ENCODE measurements at places on chromosomes 7 and 10. TPM values are rescaled to one million over a fixed set of nuclear protein-coding genes. Genes with fewer than 3 reads are reported as not detected.

DNA sequence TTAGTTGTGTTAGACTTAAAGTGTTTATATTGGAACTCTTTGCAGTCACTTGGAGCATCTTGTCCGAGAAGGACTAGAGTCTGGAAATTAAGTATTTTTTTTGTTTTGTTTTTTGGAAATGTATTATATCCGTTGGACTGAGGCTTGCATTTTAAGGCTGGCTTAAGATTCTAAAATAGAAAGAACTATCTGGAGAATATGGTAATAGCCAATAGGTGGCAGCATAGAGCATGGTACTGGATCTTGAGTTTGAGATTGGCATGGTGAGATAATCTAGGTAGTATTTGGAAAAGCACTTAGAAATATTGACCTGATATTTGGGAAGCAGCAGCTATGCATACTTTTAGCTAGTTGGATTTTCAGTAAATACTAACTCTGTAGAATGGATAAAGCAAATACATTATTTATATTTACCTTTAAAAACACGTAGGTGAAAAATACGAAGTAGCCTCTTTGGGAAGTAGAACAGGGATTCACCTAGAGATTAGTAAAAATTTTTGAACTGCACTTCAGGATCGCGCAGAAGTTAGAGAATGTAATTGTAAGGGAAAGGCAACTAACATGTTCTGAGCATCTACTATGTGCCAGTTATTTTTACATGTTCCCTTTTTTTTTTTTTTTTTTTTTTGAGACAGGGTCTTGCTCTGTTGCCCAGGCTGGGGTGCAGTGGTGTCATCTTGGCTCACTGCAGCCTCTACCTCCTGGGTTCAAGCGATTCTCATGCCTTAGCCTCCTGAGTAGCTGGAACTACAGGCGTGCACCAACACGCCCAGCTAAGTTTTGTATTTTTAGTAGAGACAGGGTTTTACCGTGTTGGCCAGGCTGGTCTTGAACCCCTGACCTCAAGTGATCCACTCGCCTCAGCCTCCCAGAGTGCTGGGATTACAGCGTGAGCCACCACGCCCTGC lies 78.6 kb downstream of the LCOR start:
- peaks cover 19% of the 10 kb centered on the region for H3K36me3 ChIP-seq
- no peak overlapping the region for H3K27ac ChIP-seq
- no peak overlapping the region for H3K4me3 ChIP-seq
- DNase-seq, result no peak

DNA sequence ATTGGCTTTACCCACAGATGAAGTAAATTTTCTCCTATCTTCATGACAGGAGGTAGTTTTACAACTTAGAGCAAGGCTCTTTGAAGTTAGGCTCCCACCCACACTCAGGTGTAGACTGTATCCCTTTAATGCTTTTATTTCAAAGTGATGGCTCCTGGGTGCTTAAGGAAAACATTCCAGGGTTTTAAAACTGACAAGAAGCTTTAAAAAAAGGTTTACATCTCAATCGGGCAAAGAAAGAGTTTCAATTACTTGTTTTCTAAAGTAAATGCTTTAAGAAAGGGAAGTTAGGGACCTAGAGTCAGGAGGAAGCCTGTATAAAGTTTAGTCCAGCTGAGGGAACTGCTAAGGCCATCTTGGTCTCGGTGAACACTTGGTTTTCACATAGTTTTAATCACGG lies 1153.8 kb upstream of the C7orf33 start:
- H3K4me1 ChIP-seq, result no peaks in the 10 kb centered on the region
- no peak overlapping the region for H3K4me3 ChIP-seq
- H3K36me3 ChIP-seq, result no peaks in the 10 kb centered on the region
- H3K27me3 ChIP-seq, result no peaks in the 10 kb centered on the region

DNA sequence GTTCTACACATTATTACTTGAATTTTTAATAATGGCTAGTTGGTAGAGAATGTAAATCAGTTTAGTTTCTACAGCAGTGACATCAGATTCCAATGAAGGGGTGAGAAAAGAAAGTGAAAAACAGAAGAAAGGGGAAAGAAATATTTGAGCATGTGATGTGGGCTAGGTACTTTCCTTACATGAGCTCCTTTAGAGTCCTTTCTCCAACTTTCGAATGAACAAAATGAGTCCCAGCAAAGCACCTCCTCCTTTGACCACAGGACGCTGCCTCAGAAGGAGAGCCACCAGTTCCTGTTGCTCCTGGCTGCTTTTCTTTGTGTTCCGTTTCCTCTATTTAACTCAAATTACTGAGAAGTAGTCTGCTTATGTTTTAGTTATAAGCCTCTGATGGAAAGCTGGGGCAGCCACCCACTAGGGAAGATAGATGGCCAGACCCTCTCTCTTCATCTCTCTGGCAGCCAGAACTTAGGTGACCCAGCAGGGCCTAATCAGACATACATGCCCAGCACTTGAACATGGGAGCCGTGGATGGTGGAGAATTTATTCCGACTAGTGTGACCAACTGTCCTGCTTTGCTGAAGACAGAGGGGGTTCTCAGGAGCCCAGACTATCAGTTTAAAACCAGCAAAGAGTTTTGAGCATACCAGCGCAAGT lies 82.4 kb upstream of the NME8 start:
- H3K27me3 ChIP-seq, result peaks cover 3% of the 10 kb centered on the region
- H3K4me3 ChIP-seq, result no peak overlapping the region
- H3K36me3 ChIP-seq, result no peaks in the 10 kb centered on the region

DNA sequence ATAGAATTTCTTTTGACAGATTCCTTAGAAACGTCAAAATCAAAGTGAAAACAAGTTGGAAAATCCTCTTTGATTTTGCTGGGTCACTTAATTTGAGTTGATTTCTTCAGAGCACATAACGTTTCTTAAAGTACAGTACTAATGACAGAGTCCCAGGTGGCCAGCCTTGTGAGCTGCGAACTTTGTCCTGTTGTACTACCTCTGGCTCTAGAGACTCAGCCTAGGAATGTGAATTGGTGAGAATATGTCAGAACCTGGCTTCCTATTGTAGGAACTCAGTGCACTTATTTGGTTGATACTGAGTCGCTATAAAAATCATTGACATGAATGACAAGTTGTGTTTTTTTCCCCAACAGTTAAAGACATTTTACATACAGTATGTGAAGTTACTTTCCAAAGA lies 20.2 kb downstream of the SDK1 start:
- H3K36me3 ChIP-seq, result no peaks in the 10 kb centered on the region
- no peak overlapping the region for H3K4me3 ChIP-seq
- H3K27me3 ChIP-seq, result no peaks in the 10 kb centered on the region

DNA sequence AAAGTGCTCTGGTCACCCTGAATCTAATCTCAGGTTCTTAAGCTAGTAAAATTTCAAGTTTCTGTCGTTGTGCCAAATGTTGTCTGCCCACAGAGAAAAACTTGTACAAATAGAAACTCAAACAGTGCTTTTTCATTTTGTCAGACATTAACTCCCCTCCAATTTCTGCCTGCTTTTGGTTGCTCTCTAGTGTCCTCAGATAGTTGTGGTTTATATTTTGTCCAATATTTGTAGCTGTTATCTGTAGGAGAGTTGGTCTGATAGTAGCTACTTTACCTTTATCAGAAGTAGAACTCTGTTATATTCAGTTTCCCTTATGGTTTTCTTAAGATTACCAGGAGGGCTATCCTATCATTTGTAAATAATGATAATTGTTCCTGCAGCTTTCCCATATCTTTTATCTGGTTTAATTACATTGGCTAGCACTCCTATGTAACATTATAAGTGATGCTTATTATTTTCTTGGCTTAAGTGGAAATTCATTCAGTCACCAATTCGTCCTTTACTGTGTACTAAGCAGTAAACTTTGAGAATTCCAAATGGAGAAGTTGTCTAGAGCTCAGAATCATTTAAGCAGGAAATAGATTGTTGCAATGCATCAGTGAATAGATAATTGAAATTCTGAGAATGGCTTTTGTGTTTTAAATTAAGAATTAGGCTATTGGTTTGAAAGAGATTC lies 91.0 kb downstream of the ANKIB1 start:
- H3K27ac ChIP-seq, result no peak overlapping the region
- no peak for DNase-seq
- no peaks in the 10 kb centered on the region for H3K4me1 ChIP-seq

DNA sequence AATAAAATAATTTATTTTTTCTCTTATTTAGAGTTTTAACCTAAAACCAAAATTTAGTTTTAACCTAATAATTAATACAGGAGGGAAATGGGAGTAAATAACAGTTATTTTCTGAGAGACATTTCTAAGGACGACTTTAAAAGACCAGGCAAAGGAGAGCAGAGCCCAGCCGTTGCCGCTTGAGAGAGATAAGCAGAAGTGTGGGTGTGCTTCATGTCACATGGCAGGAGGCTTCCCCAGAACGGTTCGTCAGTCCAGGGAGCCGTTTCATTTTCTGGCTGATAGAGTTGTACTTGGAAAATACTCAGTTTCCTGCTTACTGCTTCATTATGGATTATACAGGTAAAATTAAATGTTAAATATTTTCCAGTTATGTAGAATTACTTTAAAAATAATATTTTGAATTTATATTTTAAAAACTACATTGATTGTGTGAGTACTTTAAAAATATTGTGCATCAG lies 61.4 kb downstream of the ST7 start:
- H3K4me1 ChIP-seq, result peaks cover 8% of the 10 kb centered on the region
- no peak overlapping the region for H3K27ac ChIP-seq
- no peak overlapping the region for H3K4me3 ChIP-seq
- DNase-seq, result no peak

The LRRTM3 gene
- total RNA-seq, result not detected

All from SJSA1 (cell line).